H54 (cell line): ENCODE measurements at places on chromosomes 13 and 19.

GRCh38 chr19:2719920-2720776 is 1.0 kb downstream of the DIRAS1 start:
- DNase-seq = peak; percentile 85

DNA sequence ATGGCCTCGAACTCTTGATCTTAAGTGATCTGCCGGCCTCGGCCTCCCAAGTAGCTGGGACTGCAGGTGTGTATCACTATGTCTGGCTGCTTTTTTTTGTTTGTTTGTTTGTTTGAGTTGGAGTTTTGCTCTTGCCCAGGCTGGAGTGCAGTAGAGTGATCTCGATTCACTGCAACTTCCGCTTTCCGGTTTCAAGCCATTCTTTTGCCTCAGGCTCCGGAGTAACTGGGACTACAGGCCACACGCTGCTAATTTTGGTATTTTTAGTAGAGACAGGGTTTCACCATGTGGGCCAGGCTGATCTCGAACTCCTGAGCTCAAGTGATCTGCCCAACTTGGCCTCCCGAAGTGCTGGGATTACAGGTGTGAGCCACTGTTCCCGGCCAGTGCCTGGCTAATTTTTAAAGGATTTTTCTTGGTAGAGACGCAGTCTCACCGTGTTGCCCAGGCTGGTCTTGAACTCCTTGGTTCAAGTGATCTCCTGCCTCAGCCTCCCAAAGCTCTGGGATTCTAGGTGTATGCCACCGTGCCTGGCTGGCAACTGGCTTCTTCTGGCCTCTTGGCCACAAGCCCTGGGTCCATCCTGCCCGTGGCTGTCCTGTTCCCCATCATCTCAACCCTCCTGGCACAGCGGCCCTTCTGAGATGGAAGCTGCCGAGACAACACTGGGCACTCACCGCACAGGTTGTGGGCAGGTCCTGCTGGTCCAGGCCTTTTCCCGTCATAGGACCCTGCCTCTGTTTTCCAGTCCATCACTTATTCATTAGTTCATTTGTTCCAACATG is 11.5 kb downstream of the TECR start:
- DNase-seq = no peak

- no peak for DNase-seq
Measured at GRCh38 chr13:44605275-44605674, 29.1 kb upstream of the TSC22D1 start.

GRCh38 chr13:28031220-28031895 is 42.9 kb upstream of the URAD start:
- DNase-seq = no peak

DNA sequence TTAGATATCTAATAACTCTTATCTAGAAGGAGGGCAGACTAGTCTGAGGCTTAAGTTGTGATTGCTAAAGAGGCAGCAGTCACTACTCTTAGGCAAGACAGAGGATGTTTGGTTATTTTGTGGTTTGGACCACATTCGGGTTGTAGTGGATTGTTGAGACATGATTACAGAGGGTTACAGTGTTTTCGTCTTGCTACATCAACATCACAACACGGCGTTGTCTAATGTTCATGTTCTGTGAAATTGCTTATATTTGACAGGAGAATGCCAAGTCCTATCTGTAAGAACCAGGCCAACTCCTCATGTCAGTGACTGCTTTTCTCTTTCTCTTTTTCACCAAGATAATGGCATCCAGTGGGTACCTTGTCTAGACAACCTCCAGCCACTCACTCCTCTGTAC is 16.8 kb upstream of the TM9SF2 start:
- no peak for DNase-seq

DNA sequence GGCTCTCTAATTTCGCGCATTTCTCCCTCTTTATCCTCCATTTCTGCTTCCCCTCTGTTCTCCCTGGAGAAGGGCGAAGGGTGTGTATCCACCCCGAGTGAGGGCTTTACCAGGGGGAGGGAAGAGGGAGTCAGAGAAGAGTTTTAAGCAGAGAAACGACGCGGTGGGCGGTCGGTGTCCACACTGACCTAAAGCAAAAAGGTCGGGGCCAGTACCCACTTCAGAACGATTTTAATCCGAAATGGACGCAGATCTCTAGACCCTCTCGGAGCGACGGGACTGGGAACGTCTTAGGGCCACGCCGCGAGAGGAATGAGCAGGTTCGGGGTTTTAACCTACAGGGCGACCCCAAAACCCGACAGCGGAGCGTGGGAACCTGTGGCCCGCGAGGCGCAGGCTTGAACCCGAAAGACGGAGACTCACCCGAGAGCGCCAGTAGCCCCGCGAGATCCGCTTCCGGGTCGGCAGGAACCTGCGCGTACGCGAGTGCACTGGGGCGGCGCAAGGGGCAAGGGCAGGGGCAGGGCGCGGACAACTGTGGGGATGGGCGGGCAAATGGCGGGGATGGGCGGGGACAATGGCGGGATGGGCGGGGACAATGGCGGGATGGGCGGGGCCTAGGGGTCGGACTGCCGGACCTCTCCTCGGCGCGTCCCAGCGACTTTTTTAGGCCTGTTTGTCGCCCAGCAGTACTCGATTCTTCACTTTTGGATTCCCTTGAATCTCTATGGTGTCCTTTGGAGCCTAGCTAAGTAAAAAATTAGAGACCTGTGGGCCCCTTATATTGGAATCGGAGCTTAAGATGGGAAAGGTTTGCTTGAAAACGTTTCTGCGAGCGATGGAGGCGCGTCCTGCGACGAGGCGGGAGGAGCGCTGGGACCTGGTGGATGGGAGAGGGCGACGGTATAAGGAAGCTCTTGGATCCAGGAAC is at the start of gene ZNF677:
ZNF677 (minus strand) TSS at position 463 of the 931 bp plus-strand sequence. CDS start 3,323 bp downstream, outside the sequence.
- DNase-seq = peak; percentile 70

GRCh38 chr19:21680026-21680425 is 87.4 kb downstream of the ZNF100 start:
- no peak for DNase-seq

GRCh38 chr19:55637534-55637933 is 3.3 kb upstream of the ZNF580 start:
- no peak for DNase-seq

GRCh38 chr13:97275776-97276501 is 53.8 kb downstream of the MBNL2 start:
- DNase-seq = no peak

DNA sequence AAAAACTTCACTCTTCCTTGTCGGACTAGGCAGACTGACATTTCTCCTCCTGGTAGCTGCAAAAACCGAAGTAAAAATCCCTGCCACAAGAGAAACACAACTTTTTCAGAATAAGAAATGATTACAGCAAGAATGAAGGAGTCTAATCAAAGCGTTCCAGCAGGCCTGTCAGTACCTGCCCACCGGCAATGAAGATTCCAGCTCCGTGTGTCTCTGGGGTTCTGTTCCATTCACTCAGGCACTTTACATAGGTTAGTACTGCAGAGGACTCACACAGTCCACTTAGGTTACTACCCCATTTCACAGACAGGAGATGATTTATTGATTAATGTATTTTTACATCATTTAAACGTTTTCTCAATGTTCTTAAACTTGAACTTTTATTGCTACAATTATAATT is 275.5 kb downstream of the NHLRC3 start:
- DNase-seq = no peak

DNA sequence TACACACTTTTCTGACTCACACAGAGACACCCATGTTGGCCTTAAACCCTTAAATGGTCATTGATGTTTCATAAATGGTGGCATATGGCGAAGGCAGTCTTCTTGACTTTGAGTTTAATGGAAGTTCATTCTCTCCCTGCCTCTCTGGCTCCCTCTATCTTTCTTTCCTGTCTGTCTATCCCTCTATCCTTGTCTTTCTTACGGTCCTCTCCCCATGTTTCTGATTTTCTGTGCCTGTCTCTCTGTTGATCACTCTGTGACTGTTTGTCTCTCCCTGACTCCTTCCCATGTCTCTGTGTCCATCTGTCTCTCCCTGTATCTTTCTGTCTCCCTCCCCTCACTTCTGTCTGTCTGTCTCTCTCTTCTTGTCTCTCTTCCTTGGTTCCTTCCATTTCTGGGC is 43.2 kb upstream of the SHKBP1 start:
- peak; percentile 55 for DNase-seq

GRCh38 chr19:6362027-6362350 is 658 bp downstream of the CLPP start:
- DNase-seq = no peak

DNA sequence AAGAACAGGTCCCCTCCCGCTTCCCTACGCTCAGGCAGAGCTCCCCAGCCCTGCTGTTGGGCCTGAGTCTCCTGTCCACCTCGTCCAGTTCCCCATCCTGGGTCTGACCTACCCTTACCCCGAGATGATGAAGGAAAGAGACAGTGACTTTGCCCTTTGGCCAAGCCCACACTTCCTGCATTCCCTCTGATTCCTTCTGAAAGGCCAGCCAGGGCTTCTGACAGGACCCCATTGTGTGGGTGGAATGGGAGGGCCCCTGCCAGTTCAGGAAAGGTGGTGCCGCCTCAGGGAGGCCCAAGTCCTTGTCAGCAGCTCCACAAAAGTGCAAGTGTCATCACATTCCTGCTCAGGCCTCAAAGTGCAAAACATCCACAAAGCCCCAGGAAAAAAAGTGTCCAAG is 177.8 kb downstream of the PAN3 start:
- DNase-seq = no peak

DNA sequence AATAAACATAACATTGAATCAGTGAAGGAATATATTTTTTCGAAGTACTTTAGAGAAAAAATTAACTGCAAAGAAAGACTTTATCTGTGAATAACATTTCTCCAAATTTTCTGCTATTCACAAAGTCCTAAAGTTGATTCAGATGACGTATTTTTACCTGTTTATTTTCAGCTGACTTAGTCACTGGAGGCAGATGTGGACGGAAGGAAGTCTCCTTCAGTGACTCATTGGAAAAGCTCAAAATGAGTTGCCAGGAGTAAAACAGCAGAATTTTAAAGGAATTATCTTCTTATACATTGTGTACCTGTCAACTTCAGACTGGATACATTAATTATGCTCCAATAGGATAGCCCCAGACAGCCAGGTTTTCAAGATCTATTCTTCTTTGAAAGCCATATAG is 679.3 kb upstream of the GPC6 start:
- no peak for DNase-seq

DNA sequence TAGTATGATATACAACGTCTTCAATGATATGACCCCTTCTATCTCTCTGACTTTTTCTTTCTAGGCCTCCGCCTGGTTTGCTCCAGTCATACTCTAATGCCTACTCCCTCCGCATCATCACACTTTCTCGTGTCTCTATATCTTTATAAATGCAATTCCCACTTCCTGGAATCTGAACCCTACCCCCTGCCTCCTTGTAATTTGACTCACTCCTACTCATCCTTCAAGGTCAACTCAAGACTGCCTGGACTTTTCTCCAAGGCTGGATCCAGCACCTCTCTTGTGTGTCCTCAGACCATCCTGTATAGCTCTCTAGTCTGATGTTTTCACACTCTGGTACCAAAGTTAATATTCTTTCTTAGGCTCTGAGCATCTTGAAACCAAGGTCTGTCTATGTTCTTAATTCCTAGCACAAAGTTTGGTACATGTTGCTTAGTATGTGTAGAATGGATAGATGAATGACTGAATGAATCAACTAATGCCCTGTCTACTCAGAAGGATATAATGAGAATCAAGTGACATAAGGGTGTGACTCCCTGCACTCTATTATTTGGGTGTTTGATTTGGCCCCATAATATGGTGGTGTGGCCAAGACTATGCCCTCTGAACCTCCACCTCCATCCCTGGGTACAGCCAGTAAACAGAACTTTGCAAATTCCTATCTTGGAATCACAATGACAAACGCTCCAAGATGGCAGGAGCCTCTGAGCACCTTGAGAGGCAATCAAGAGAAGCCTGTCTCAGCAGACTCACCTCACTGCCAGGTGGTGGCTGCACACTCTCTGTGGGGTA is 74.3 kb upstream of the SERP2 start:
- DNase-seq = no peak

DNA sequence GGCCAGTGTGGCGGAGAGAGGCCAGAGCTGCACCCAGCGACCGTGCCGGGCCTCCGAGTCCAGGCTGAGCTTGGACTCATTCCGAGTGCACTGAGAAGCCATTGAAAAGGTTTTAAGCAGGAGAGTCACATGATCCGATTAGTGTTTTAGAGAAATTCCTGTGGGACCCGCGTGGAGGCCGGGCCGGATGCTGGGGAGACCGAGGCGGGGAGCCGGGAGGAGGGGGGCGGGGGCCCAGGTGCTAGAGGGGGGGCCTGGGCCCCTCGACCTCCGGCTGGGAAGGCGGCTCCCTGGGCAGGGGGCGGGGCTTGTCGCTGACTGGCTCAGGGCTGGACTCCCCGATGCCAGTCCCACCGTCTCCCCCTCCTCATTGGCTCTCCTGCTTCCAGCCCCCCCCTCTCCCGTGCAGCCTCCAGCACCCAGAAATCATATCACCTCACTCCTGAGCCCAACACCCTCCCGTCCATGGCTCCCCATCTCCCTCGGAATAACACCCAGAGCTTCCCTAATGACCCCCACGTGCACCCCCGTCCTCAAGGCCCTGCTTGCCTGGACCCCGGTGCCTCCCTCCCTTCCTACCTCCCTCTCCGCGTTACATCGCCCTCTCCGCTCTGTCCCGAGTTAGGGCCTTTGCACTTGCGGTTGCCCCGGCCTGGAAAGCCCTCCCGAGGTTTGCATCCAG is 5.2 kb upstream of the ZNF579 start:
- DNase-seq = peak; percentile 97

- no peak for DNase-seq
Measured at GRCh38 chr19:46637224-46637623, 1.2 kb upstream of the GNG8 start.
